LoVo (cell line): ENCODE measurements at places on chromosomes 13 and 19.

DNA sequence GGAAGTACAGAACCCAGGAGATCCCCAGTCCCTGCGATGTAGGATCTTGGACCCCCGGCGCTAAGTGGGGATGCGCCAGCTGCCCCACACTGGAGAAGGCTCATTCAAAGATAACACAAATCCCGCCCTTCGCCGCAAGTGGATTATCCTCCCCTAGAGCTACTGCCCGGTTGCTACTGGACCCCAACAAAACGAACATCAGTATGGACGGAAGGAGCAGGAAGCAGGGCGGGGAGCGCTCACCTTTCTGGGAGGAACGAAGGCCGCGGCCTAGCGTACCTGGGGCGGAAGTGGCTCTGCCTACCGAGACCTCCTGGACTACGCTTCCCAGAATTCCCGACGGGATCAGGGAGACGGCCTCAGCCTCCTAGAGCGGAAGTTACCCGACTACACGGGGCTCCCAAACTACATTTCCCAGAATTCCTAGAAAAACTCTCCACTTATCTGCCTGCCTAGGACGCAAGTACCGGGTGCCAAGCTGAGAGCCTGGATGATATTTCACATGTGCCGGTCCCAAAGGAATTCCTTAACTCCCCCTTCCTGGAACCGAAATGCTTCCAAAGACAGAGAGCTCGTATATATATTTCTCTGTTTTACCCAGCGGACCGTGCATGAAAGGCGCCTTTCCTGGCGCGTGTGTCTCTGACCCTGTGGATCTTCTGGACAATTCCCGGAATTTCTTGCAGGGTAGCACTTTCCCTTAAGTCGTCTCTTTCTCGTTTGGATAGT, at the start of gene ZNF112:
TSS of gene ZNF112 (minus strand) at position 298 of the 729 bp plus-strand sequence. CDS start 16,141 bp downstream, outside the sequence.
- DNase-seq = no peak

GRCh38 chr19:13588957-13589833, 82.9 kb upstream of the CACNA1A start:
- DNase-seq = peak; percentile 66

GRCh38 chr13:63307228-63307627, 1891.6 kb upstream of the PCDH20 start:
- DNase-seq = no peak

GRCh38 chr19:54426291-54426931, 11.1 kb downstream of the TTYH1 start:
- DNase-seq = no peak

- no peak for DNase-seq
Measured at GRCh38 chr19:48398102-48398374, 4.6 kb downstream of the GRIN2D start.

DNA sequence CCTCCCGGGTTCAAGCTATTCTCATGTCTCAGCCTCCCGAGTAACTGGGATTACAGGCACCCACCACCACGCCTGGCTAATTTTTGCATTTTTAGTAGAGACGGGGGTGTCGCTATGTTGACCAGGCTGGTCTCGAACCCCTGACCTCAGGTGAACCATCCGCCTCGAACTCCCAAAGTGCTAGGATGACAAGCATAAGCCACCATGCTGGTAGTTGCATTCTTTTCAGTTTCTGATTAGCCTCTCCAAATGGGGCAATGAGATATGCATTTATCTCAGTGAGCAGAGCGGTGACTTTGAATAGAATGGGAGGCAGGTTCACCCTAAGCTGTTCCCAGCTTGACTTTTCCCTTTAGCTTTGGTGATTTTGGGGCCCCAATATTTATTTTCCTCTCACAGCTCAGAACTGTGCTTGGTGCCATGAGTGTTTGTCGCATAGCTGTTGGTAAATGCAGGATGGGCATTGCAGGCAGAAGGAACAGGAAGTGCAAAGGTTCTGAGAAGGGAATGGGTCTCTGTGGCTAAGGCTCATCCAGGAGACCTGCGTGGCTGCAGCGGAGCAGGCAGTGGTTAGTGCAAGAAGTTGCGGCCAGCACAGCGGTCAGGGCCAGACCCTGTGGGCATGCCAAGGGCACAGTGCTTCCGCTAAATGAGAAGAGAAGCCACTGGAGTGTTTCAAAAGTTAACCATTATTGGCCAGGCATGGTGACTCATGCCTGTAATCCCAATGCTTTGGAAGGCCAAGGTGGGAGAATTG, 20.7 kb downstream of the LYPD3 start:
- no peak for DNase-seq

DNA sequence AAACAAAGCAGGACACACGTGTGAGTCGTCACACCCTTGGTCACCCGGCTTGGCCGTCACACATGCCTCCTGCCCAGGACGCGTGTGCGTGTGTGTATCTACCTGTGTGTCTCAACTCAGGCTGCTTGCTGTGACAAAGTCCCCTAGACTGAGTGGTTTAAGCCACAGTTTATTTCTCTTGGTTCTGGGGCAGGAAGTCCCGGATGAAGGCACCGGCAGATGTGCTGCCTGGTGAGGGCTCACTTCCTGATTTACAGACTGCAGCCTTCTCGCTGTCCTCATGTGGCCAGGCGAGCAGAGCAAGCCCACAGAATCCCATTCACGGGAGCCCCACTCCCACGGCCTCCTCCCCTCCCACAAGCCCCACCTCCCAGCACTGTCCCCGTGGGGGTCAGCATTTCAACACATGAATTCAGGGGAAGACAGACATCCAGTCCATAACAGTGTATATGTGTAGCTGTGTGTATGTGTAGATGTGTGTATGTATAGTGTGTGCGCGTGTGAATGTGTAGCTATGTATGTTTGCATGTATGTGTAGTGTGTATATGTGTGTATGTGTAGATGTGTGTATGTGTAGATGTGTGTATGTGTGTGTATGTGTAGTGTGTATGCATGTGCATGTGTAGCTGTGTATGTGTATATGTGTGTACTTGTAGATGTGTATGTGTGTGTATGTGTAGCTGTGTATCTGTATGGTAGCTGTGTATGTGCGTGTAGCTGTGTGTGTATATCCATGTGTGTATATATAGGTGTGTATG, 51.5 kb downstream of the MCF2L start:
- DNase-seq = no peak

GRCh38 chr13:43132257-43132656, 108.9 kb downstream of the DNAJC15 start:
- DNase-seq = peak; percentile 40

GRCh38 chr19:39413272-39413910, 922 bp downstream of the PLEKHG2 start:
- DNase-seq = no peak

DNA sequence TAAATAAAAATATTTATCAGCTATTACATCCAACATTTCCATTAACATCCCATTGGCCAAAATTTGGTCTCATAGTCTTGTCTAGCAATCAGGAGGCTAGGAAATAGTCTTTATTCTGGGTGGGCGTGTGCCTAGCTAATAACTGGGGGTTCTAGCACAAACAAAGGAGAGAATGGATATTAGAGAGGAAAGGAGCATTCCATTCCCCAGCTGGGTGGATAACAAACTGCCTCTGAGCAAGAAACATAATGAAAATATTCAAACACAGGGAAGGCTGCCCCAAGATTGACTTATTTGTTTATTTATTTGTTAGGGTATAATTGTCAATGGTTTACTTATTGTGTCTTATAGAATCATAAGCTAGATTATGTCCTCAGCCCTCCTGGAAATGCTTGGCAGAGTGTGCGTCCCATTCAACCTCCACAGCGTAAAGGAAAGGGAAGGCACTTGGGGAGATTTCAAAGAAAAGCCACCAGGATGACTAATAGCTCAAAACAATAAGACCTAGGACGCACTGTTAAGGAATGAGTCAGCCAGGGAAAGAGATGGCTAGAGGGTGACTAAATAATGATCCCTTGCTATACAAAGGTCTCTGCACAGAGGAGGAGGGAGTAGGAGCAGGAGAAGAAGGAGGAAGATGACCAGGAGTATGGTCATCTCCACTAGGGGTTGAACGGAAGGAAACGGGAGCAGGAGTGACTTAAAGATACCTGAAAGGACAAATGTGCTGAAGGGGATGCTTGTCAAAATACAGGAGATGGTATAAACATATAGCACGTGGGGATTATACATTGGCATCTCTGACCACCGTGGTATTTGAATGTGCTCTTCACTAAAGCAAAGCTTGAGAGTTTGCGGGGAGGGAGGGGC, 23.5 kb upstream of the USP12 start:
- DNase-seq = peak; percentile 89

DNA sequence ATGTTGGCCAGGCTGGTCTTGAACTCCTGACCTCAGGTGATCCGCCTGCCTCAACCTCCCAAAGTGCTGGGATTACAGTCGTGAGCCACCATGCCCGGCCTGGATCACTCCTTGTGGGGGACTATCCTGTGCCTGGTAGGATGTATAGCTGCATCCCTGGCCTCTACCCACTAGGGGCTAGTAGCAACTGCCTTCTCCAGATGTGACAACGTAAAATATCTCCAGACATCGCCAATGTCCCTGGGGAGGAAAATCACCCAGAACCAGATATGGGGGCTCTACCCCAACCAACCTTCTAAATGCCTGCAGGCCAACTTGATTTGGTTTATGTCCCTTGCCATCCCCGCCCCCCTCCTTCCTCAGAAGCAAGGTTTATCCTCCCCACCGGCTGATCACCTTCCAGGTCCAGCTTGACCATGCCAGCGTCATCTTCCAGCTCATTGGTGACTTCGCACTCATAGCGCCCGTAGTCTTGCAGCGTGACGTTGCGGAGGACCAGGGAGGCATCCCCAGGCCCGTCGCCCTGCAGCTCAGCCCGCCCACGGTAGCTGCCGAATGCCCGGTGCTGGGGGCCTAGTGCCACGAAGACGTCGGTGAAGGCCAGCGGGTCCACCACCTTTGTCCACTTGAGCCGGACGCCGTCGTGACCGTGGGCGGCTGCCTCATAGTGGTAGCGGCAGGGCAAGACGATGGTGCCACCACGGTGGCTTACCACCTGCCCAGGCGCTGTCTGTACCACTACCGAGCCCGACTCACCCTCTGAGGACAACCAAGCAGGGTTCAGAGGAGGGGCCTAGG, 12.5 kb downstream of the TM6SF2 start:
- no peak for DNase-seq

GRCh38 chr19:7820588-7820987, 9.4 kb upstream of the EVI5L start:
- no peak for DNase-seq

DNA sequence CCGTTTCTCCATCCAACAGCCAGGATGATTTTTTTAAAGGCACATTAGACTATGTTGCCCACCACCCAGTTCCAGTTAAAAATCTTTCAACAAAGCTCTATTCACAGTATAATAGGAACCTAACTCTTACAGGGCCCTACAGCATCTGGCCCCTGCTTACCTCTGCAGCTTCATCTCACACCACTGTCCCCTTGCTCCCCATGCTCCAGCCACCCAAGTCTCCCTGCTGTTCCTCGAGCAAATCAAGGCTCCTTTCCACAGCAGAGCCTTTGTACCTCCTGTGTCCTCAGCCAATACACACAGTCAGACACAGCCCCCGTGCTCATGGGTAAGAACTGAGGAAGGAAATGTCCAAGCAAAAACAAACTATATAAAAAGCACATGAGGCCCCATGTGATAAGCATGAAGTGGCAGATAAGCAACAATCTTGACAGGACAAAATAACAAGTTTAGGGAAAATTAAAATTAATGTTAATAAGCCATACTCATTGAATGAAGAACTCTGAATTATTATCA, 67.5 kb downstream of the TSC22D1 start:
- no peak for DNase-seq

GRCh38 chr19:42249769-42250168, 5.2 kb downstream of the ERF start:
- DNase-seq = no peak

DNA sequence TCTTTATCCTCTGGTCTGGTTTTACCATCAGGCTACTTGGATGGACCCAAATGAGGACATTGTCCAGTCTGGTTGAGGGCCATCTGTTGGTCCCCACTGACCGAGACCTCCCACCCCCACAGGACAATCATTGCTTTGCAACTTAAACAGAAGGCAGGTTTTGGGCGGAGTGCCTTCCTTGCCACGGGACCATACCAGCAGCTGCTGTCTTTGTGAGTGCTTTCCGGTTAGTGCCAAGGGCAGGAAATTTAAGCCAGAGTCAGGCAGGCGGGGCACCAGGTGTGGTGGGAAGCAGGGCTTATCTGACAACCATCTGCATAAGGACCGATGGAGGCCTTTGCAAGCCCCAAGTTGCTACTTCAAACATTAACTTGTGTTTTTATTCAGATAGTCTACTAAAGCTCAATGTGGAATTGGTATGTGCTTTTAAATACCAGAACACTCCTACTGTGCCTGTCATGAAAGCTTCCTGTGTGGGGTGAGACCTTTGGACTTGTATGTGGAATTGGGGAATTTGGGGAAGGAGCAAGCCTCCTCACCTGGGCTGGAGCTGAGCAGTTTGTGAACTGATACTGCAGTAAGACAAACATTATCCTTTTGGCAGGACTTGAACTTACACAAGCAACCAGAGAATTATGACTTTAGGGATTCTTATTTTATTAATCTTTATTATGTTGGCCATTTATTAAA, 39.3 kb upstream of the UBE2L5 start:
- no peak for DNase-seq

DNA sequence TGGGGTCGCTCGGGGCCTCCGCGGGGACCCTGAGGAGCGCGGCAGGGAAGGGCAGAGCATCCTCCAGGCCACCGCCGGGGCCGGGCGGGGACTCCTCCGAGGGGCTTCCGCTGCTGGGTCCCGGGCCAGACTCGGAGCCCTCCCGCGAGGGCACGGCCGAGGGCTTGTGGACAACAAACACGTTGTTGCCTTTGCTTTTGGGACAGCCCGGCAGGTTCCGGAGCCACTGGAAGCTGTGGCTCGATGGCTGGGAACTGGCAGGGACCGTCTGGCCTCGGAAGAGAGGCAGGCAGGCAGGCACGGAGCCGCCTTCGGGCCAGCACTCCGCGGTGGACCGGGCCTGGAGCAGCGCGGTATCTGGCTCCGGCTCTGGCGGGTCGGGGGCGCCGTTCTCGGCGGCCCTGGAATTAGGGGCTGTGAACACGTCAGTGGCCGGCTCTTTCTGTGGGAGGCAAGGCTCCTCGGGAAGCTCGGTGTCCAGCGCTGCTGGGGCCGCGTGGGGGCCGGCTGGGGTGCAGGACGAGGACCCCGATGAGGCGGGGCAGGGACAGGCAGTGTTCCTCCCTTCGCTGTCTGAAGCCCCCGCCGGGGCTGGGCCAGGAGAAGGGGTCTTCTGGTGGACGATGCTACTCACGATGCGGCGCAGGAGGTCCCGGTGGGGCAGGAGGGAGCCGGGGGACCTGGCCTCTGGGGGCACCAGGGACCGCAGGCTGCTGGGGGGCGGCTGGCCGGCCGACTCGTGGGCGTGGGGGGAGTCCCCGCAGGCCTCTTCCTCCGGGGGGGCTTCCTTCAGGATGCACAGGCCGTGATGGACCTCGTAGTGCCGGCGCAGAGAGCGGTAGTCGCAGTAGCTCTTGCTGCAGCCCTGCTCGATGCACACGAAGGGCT, 27.6 kb downstream of the ZNF541 start:
- no peak for DNase-seq

- no peak for DNase-seq
Measured at GRCh38 chr13:83340170-83340569, 542.1 kb downstream of the SLITRK1 start.
